ENCODE measurements at places on chromosomes 3 and 15.

GRCh38 chr3:123286308-123287023, 84.7 kb downstream of the SEC22A start:
- no peak for DNase-seq

- DNase-seq, result no peak
These were observed 9.9 kb downstream of the PDIA5 start for GRCh38 chr3:123076496-123077418.

DNA sequence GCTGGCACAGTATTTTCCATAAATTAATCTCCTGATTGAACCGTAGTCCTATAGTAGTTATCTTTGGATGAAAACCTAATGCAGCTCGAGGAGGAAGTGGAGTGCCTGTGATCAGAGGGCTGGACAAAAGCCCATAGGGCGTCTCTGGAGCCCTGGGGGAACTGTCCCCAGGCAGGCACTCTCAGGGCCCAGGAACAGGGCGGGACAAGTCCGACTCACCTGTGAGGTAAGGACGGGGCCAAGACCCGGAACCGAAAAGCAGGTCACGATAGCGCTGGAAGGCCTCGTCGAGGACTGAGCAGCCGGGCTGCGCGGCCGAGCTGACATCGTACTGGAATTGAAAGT, 341 bp downstream of the HEXA start:
- no peak for DNase-seq

- no peak for DNase-seq
These were observed 353.6 kb upstream of the ZNF717 start for GRCh38 chr3:76138921-76139320.

DNA sequence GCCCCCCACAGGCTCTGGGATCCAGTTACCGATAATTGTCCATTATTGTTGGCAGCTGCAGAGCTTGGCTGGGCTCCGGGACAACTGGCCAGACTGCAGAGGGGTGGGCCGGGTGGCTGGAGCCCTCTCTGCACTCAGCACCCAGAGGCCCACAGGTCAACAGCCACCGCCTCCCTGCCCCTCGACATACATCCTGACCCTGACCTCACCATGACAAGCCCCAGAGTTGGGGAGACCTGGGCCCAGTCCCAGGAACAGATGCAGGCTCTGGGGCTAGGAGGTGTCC, 22.4 kb downstream of the PTH1R start:
- DNase-seq, result peak; percentile 86

DNA sequence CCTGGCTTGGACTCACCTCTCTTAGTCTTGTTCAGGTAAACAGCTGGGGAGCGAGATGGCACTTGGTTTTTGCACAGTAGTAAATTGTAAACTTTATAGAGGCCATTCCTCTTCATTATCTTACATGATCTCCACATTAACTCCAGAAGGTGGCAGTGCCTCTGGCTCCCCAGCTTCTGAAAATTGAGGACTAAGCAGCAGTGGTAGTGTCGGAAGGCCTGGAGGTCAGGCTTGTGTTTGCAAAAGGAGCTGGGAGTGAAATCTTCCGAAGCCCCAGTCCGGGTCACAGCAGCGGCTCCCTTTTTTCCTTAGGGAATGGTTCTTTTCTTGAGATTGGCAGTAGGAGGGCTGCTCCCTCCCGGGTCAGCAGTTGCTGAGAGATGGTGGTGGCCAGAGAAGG, 85.7 kb downstream of the FNDC3B start:
- no peak for DNase-seq

GRCh38 chr3:177358977-177359592, 161.8 kb upstream of the TBL1XR1 start:
- DNase-seq, result no peak

GRCh38 chr15:45314960-45315359, 62.9 kb downstream of the SLC28A2 start:
- DNase-seq, result no peak

DNA sequence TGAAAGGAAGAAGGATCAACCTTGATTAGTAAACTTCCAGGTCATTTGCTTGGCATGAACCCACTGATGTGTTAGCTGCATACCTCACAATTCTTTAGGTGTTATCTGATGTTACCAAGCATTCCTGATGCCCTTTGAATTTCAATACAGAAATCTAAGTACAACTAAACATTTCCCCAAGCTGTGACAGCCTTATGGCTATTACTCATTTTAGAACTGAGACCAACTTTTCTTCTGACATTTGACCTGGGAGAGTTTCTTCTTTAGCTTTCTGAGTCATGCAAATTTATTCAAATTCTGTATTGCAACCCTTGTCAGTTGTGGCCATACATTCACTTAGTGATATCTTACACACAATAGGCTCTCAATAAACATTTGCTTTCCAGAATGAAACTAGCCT, 124.3 kb downstream of the TIGIT start:
- DNase-seq, result no peak

DNA sequence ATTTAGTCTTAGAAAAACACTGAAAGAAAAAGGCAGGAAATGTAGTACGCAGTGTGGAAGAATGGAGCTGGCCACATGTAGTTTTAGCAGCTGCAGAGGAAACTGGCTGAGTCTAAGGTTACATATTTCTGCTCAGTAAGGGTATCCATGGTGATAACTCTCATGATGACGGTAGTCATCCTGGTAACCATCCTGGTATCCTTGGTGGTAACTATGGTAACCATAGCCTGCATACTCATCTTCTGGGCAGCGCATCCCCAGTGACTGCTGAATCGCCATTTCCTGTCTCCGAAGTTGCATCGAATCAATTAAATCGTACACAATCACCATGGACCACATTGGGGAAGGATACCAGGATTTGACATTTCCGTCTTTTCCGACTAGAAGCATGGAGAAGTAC, 35.7 kb downstream of the CCDC80 start:
- DNase-seq, result no peak

DNA sequence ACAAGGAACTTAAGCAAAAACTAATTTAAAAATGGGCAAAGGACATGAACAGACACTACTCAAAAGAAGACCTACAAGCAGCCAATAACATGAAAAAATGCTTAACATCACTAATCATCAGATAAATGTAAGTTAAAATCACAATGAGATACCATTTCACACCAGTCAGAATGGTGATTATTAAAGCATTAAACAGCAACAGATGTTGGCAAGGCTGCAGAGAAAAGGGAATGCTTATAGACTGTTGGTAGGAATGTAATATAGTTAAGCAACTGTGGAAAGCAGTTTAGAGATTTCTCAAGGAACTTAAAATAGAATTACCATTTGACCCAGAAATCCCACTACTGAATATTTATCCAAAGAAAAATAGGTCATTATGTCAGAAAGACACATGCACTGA, 482.2 kb downstream of the SQOR start:
- DNase-seq, result no peak

GRCh38 chr3:104397713-104398112, 969.0 kb upstream of the ALCAM start:
- DNase-seq, result no peak

- DNase-seq, result no peak
These were observed 44.8 kb upstream of the RAF1 start for GRCh38 chr3:12708584-12709192.

DNA sequence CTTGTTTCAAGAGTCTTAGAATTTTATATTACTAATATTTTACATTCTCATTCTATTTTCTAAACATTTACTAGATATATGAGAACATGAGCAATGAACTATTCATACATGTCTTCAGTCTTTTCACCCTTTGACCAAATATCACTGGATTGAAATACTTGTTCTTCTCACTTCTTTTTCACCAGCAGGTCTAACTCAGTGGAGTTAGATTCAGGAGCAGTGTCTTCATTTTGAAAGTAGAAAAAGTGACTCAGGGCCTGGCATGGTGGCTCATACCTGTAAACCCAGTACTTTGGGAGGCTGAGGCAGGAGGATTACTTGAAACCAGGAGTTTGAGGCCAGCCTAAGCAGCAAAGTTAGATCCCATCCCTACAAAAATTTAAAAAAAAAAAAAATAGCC, 70.8 kb downstream of the USP13 start:
- DNase-seq, result no peak

GRCh38 chr3:59994732-59995304, 945.0 kb upstream of the CFAP20DC start:
- no peak for DNase-seq

- DNase-seq, result no peak
These were observed 230.5 kb downstream of the MFSD1 start for GRCh38 chr3:159032311-159032710.

DNA sequence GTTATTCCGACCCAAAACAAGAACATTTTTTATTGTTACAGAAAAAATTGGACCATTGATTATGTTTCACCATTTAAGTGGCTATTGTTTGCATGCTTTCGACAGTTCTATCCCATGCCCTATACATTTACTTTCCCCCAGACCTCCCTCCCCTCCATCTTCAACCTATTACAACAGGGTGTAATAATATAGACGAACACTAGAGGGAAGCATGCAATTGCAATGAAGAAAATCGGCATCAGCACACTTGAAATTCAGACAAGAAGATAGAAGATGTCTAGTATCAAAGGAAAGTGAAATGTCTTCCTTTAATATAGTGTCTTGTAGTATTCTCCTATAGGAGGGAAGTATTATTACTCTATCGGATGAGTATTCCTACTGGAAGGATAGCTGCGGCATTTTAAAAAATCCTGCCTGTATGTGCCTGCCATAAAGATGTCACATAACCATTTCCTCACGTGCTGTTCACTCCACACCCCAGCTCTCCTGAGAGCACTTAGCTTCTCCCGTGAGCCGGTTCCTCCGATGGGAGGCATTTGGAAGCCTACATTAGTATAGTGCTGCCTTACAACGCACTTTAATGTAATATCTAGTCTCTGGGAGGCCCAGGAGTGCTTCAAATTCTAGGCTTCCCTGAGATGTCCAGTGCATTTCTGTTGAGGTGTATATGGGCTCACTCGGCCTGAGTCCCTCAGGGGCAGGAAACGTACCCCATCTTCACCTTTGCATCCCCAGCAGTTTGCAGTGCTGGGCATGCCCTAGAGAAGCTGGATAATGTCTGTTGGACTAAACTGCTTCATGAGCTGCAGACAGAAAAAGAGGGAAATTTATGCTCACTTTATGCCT, 17.8 kb upstream of the ERICH6 start:
- no peak for DNase-seq

DNA sequence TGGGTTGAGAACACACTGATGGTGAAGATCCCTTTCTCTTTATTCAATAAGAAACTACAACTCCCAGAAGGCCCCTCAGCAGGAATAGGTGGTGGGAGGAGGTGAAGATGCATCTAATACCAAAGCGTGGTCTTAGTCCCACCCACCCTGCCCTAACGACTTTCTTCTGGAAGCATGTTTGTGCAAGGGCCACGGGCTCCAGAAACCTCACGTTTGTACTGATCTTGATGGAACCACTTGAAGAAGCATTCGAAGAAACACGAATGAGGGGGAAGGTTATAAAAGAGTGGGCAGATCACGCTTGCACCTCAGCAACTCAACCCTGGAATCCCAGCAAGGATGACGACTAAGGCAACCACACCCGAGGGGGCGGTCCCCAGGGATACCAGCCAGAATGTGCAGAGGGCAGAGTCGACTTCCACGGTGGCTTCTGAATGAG, 10.6 kb upstream of the SLC25A36 start:
- DNase-seq, result no peak

- no peak for DNase-seq
These were observed 21.0 kb downstream of the TMEM158 start for GRCh38 chr3:45205126-45205525.

DNA sequence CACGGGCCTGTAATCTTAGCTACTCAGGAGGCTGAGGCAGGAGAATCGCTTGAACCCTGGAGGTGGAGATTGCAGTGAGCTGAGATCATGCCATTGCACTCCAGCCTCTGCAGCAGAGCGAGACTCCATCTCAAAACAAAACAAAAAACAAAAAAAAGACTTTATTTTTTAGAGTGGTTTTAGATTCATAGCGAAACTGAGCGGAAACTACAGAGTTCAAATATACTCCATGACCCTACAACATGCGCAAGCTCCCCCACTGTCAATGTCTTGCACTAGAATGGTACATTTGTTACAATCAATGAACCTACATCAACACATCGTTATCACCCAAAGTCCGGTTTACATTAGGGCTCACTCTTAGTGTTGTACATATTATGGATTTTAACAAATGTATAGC, 2.2 kb upstream of the CRTAP start:
- DNase-seq, result no peak

- DNase-seq, result no peak
These were observed 32.4 kb upstream of the MTMR10 start for GRCh38 chr15:31023841-31024240.

GRCh38 chr3:140568842-140569520, 108.9 kb upstream of the TRIM42 start:
- DNase-seq, result no peak

GRCh38 chr3:191369616-191370010, 39.3 kb upstream of the UTS2B start:
- no peak for DNase-seq

DNA sequence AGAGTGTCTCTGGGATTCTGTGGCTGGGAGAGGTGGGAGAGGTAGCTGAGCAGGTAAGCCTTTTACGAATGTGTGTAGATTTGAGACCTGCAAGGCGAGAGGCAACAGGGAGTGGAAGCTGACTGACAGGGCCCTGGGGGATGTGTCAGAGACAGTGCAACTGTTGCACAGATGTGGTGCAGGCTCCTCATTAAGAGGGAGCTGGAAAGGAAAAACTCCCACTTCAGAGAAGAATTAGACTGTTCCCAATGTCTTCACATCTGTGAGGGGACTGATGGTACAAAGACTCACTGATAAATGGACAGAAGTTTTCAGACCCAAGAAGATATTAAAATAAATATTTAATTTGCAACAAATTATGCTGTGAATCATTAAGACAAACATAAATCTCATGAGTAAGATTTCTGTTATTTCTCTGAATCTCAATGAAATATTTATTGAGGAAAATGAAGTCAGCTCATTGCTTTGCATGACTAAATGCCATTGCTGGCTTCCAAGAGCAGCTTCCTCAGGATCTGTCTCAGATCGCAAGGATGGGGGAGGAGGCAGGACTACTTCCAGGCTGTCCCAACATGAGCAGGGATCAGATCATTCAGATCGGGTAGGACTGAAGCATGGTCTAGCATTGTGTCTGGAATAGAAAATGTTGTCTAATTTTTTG, 127.3 kb upstream of the ROPN1 start:
- DNase-seq, result no peak

GRCh38 chr3:118108769-118109168, 925.9 kb downstream of the IGSF11 start:
- no peak for DNase-seq
